ENCODE measurements at places on chromosomes 12 and 14. TPM values are rescaled to one million over a fixed set of nuclear protein-coding genes. Genes with fewer than 3 reads are reported as not detected.

DNA sequence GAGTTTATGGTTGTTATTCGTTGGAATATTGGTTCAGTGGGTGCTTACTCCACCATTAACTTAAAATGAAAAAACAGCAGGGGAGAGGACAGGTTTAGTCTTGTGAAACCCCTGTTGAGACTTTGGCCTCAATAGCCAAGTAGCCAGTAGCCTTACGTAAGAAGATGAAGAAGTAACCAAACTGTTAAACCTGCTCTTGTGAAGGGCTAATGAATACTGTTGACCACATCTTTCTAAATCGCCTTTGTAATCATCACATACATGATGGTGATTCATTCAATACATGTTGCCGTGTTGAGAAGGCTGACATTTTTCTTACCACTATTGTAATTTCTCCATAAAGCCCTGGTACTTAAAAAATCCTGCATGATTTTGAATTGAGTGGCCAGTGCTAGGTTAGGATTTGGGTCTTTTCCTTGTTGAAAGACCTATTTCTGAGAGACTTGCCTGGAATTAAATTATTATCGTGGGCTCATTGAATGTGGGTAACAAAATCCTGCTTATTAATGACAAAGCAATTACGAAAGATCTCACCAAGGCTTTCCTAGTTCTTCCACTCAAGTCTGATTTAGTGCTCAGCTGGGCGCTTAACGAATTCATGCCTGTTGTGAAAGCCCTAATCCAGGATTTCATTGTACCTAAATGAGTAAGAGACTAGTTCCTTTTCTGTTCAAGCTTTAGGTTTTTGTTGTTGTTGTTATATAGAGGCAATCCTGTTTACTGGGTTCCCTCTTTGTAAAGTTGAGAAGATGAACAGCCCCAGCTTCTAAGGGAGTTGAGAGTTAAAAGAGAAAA lies 333.1 kb downstream of the FUT8 start:
- no peaks in the 10 kb centered on the region for H3K4me1 ChIP-seq
- H3K27me3 ChIP-seq, result no peaks in the 10 kb centered on the region
- no peak for DNase-seq
- no peak overlapping the region for H3K4me3 ChIP-seq

GRCh38 chr14:71579331-71579730 lies 352.9 kb upstream of the RGS6 start:
- H3K36me3 ChIP-seq, result no peaks in the 10 kb centered on the region
- no peaks in the 10 kb centered on the region for H3K27me3 ChIP-seq
- peaks cover 12% of the 10 kb centered on the region for H3K4me1 ChIP-seq
- no peak for DNase-seq
- no peak overlapping the region for H3K4me3 ChIP-seq

- no peak for DNase-seq
- H3K4me1 ChIP-seq, result no peaks in the 10 kb centered on the region
- H3K36me3 ChIP-seq, result no peaks in the 10 kb centered on the region
- H3K27ac ChIP-seq, result no peak overlapping the region
Observed at GRCh38 chr12:40175045-40175444, 49.8 kb upstream of the LRRK2 start.

GRCh38 chr12:69623970-69624369 lies 13.3 kb upstream of the LRRC10 start:
- no peaks in the 10 kb centered on the region for H3K4me1 ChIP-seq
- no peak overlapping the region for H3K27ac ChIP-seq
- no peak overlapping the region for H3K4me3 ChIP-seq
- H3K36me3 ChIP-seq, result no peaks in the 10 kb centered on the region

- H3K4me1 ChIP-seq, result peaks cover 4% of the 10 kb centered on the region
- DNase-seq, result peak; percentile 59
- no peaks in the 10 kb centered on the region for H3K27me3 ChIP-seq
- no peak overlapping the region for H3K27ac ChIP-seq
- no peak overlapping the region for H3K4me3 ChIP-seq
Observed at GRCh38 chr14:100317912-100318808, 5.0 kb upstream of the SLC25A47 start.

- H3K27ac ChIP-seq, result no peak overlapping the region
- no peaks in the 10 kb centered on the region for H3K36me3 ChIP-seq
- no peak for DNase-seq
- H3K4me1 ChIP-seq, result no peaks in the 10 kb centered on the region
- no peak overlapping the region for H3K4me3 ChIP-seq
Observed at GRCh38 chr12:29578070-29578469, 80.6 kb upstream of the OVCH1 start.

- no peaks in the 10 kb centered on the region for H3K27me3 ChIP-seq
- no peak overlapping the region for H3K4me3 ChIP-seq
- H3K36me3 ChIP-seq, result peaks cover 62% of the 10 kb centered on the region
- H3K27ac ChIP-seq, result no peak overlapping the region
Observed at GRCh38 chr14:94045101-94045500, 19.0 kb downstream of the OTUB2 start.

Gene FUT8
- 51.0 TPM for total RNA-seq

Gene RND1
- total RNA-seq, result 1.4 TPM

Gene EXOC3L4
- total RNA-seq, result not detected

GRCh38 chr12:110379197-110379596 lies 24.3 kb downstream of the ANAPC7 start:
- H3K27me3 ChIP-seq, result no peaks in the 10 kb centered on the region
- no peaks in the 10 kb centered on the region for H3K4me1 ChIP-seq
- H3K27ac ChIP-seq, result no peak overlapping the region
- no peak for DNase-seq
- H3K4me3 ChIP-seq, result no peak overlapping the region

- H3K27me3 ChIP-seq, result peaks cover 18% of the 10 kb centered on the region
- H3K27ac ChIP-seq, result no peak overlapping the region
- H3K36me3 ChIP-seq, result no peaks in the 10 kb centered on the region
Observed at GRCh38 chr14:61257469-61258057, 23.6 kb downstream of the TMEM30B start.

DNA sequence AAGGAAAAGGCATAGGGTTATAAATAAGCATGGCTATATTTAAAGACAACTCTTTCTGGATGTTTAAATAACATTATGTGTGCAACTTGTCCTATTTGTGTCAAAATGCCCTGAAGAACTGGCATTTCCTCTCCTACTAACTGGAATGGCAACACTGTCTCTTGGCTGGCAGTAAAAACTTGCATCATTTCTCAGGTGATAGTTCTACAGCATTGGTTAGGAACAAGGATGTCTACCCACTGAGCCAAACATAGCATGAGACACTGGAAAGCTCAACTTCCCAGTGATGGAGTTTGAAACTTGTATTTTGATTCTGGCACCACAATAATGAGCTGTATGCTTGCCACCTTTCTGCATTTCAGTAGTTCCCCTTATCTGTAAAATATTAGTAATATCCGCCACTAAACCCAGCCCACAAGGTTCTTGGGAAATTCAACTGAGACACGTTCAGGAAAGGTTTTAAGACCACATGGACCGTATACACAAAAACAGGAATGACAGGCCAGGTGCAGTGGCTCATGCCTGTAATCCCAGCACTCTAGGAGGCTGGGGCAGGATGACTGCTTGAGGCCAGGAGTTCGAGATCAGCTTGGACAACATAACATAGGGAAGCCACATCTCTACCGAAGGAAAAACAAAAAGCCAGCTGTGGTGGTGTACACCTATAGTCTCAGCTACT lies 5.1 kb downstream of the SLC38A2 start:
- peaks cover 71% of the 10 kb centered on the region for H3K4me1 ChIP-seq
- DNase-seq, result no peak
- H3K36me3 ChIP-seq, result peaks cover 74% of the 10 kb centered on the region
- no peak overlapping the region for H3K27ac ChIP-seq
- H3K4me3 ChIP-seq, result no peak overlapping the region
- H3K27me3 ChIP-seq, result no peaks in the 10 kb centered on the region

DNA sequence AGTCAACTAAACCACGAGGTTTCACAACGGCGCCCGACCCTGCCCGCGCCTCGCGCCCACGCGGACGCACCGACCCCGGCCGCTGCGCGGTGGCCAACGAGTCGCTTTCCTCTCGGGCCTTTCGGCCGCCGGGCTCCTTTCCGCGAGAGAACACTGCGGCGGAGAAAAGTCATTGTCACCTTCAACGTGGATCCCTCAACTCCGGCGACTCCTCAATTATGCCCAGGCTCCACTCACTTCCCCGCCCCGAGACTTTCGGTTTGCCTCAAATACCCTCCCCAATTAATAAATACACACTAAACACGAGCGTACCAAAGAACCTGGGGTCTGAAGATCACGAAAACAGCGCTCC lies 450 bp downstream of the SINHCAF start:
- no peaks in the 10 kb centered on the region for H3K36me3 ChIP-seq
- peak overlapping the region; percentile 89 for H3K4me3 ChIP-seq
- H3K4me1 ChIP-seq, result peaks cover 30% of the 10 kb centered on the region
- DNase-seq, result no peak
- H3K27me3 ChIP-seq, result no peaks in the 10 kb centered on the region
- peak overlapping the region; percentile 87 for H3K27ac ChIP-seq

DNA sequence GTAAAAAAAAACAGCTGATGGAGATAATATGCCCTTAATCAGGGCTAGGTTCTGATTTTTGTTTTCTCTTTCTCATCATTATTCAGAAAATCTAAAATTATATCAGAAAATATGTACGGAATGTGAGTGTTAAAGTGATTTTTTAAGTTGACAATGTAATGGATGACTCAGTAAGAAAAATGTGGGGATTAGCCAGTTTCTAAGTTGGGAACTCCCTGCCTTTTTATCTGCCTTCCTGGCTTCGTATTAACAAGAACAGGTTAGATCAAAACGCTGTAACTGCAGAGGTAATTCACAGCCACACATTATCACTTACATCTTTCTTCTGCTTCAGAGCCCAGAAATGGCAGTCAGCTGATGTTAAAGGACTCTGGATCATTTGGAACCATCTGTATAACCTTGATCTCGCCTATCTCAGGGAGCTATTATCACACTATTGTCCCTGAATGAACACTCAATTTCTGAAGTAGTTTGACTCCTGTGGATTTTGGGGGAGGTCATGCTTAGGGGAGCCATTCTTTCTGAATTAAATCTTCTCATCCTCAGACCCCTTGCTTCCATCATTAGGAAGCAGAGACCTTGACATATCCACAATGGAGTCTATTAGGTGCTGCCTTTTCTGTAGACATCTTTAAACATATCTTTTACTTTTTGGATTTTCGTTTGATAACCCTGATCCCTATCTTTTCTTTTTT lies 135.7 kb upstream of the SLC16A7 start:
- H3K4me3 ChIP-seq, result no peak overlapping the region
- no peak for DNase-seq
- no peaks in the 10 kb centered on the region for H3K36me3 ChIP-seq
- H3K27me3 ChIP-seq, result no peaks in the 10 kb centered on the region
- H3K27ac ChIP-seq, result no peak overlapping the region
- H3K4me1 ChIP-seq, result no peaks in the 10 kb centered on the region

DNA sequence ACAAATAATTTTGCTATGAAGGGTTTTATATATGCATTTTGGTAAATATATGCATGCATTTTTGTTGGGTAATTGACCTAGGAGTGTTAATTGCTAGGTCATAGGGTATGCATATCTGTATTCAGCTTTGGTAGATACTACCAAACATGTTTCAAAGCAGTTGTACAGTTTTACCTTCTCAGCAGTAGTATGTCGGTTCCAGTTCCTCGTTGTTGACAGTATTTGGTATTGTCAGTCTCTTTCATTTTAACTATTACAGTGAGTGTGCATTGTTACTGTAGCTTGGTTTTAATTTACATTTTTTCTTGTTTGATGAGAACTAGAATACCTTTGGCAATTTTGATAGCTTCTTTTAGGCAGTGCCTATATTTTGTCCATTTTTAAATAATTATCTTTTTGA lies 98.9 kb downstream of the ARID2 start:
- H3K4me1 ChIP-seq, result no peaks in the 10 kb centered on the region
- H3K4me3 ChIP-seq, result no peak overlapping the region
- H3K36me3 ChIP-seq, result peaks cover 5% of the 10 kb centered on the region
- no peaks in the 10 kb centered on the region for H3K27me3 ChIP-seq
- DNase-seq, result no peak
- H3K27ac ChIP-seq, result no peak overlapping the region

DNA sequence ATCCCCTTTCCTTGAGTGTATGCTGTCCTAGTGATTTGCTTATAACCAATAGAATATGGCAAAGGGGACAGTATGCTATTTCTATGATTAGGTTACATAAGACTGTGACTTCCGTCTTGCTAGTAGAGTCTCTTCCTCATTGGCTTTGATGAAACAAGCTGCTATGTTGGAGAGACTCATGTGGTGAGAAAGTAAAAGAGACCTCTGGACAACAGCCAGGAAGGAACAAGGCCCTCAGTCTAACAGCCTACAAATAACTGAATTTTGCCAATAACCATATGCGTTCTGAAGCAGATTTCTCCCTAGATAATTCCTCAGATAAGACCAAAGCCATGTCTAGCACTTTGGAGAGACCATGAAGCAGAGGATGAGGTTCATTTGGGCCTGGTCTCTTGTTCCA lies 134.5 kb upstream of the NAV3 start:
- H3K27ac ChIP-seq, result no peak overlapping the region
- H3K4me1 ChIP-seq, result no peaks in the 10 kb centered on the region
- no peaks in the 10 kb centered on the region for H3K27me3 ChIP-seq
- H3K4me3 ChIP-seq, result no peak overlapping the region

Gene RNFT2
- 4.0 TPM for total RNA-seq

DNA sequence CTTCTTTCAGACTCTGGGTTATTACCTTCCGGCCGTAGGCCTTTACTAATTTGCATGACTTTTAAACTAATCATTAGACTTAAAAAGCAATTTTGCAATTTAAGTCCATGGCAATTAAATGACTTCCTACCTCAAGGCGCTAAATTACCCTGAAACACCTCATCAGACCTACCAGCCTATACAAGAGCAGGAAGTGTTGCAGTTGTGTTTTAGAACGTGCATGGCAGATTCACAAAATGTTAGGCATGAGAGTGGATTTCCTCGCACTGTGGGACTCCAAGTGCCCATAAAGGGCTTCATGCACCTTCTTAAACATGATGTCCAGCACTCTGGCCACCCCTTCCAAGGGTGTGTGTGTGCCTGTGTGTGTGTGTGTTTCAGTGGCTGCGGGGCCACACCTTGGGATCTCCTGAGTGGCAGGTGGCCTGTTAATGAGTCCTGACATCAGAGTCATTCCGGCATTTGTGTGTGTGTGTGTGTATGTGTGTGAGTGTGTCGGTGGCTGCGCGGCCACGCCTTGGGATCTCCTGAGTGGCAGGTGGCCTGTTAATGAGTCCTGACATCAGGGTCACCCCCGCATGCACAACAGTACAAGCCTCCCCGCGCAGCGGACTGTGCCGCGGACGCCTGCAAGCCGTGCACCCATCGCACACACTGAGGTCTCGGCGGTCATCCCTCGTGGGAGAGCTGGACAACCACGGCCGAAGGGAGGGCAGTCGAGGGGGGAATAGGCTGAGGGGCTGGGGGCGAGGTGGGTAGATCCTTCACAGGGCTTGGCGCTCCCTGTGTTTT lies 900 bp downstream of the C2CD5 start:
- H3K4me1 ChIP-seq, result peaks cover 52% of the 10 kb centered on the region
- peak overlapping the region; percentile 97 for H3K4me3 ChIP-seq
- H3K27me3 ChIP-seq, result no peaks in the 10 kb centered on the region
- no peaks in the 10 kb centered on the region for H3K36me3 ChIP-seq

Data from CD4-positive, alpha-beta memory T cell (primary cell).